ENCODE measurements at places on chromosomes 4 and X.

GRCh38 chrX:127207326-127207725 is 387.8 kb downstream of the PRR32 start:
- DNase-seq: no peak

GRCh38 chr4:74309223-74309622 is 953 bp downstream of the EPGN start:
- DNase-seq: peak; percentile 4

DNA sequence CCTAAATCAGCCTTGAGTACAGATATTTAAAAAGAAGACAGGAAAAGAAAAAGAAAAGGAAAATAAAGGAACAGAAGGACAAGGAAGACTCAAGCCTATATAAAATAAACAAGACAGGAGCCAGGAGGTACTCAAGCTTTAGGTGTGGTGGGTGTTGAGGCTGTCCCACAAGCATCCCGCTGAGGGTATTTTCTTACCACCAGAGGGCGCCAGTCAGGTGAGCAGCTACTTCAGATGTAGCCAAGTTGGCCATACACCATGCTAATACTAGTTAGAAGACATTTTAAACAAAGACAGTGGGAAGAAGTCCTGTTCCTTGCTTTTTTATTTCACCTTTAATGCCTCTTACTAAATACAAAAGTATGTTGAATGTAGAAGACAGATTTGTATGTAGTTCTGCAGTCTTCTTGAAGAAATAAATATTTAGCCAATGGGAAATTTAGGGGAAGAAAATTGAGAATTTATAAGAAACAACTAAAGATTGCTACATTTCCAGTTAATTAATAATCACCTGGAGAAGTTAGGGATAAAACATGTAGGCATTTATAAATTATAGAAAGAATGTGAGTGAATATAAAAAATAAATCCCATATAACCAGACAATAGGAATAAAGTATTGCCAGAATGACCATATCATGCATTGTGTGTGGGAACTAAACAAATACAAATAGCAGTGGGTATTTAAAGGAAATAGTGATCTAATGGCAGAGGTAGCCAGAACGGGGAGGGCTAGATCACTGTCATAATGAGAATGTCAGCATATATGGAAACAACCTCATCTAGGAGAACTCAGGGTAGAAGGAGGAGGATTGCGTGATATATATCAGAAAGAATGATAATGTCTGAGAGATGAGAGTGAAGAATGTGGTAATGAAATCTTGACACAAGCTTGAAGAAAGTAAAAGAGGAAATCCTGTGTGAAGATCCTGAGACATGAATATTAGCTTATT is 71.0 kb downstream of the MTHFD2L start:
- DNase-seq: peak; percentile 79

DNA sequence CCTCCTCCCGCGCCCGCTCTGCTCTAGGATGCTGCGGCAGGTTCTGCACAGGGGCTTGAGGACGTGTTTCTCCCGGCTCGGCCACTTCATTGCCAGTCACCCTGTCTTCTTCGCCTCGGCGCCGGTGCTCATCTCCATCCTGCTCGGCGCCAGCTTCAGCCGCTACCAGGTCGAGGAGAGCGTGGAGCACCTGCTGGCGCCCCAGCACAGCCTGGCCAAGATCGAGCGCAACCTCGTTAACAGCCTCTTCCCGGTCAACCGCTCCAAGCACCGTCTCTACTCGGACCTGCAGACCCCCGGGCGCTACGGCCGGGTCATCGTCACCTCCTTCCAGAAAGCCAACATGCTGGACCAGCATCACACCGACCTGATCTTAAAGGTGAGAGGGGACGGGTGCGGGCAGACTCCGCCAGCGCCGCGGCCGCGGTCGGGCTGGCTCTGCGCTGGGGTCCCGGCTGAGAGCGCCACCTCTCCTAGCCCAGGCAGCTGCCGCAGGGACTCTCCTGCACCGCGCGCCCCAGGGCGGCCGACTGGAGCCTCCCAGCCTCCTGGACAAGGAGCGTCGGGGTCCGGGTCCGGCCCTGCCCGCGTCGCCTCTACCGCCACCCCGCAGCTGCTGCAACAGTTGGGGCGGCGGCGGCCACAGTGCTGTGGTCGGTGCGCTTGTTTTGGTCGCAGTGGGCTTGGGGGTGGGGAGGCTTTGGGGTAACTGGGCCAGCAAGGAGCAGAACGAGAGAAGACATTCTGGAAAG is at the start of gene PTCHD1:
TSS of gene PTCHD1 (plus strand) at position 2 of the 752 bp plus-strand sequence. CDS start at position 29, 27 bp downstream.
- DNase-seq: no peak

- DNase-seq: no peak
These were observed 93.8 kb downstream of the CENPC start for GRCh38 chr4:67451464-67451863.
